BJ (cell line): ENCODE measurements at places on chromosomes 7 and 10.

DNA sequence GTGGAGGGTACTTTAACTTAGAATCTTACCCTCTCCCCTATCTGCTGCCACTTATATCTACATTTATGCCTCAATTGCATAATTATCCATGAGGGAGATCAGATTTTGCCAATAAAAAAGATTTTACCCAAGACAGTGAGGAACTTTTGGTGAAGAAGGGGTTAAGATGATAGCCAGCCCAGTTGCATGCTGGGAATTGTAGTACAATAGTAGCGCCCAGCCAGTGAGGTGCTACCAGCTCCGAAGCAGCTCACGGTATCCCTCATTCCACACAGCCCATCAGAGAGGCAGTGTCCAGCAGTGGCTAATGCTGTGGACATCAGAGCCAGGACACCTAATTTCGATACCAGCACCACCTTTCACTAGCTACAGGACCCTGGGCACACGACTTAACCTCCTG, 5.9 kb upstream of the LGI1 start:
- DNase-seq: no peak

- no peak for DNase-seq
Observed at GRCh38 chr10:60767424-60767823, 10.9 kb upstream of the CDK1 start.

- no peak for DNase-seq
Observed at GRCh38 chr7:37248396-37248861, 200.2 kb downstream of the ELMO1 start.

- DNase-seq: no peak
Observed at GRCh38 chr10:89702121-89702480, 711 bp downstream of the KIF20B start.

DNA sequence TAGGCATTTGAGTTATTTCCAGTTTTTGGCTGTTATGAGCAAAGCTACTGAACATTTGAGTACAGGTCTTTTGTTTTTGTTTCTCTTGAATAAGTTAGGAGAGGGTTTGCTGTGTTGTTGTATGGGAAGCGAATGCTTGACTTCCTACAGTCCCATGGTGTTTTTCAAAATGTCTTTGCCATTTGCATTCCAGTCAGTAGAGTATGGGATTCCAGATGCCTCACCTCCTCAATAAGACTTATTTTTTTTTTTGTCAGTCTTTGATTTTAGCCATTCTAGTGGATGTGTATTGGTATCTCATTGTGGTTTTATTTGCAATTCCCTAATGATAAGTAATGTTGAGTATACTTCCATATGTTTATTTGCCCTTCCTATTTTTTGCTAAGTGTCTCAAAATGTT, 19.4 kb downstream of the CDK13 start:
- no peak for DNase-seq

- DNase-seq: peak; percentile 86
Observed at GRCh38 chr10:12707461-12708185, 293.9 kb downstream of the CCDC3 start.

DNA sequence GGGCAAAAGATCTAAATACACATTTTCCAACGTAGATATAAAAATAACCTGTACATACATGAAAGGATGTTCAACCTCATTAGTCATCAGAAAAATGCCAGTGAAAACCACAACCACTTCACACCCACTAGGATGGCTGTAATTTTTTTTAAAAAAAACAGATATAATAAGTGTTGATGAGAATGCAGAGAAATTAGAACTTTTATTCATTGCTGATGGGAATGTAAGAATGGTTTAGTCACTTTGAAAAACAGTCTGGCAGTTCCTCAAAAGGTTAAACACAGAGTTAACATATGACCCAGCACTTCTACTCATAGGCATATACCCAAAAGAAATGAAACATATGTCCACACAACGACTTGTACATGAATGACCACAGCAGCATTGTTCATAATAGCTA, 32.3 kb upstream of the PRKCQ start:
- DNase-seq: no peak

- no peak for DNase-seq
Observed at GRCh38 chr10:102231357-102232318, 5.5 kb downstream of the ELOVL3 start.

GRCh38 chr7:72805526-72806494, 22.2 kb downstream of the TYW1B start:
- DNase-seq: peak; percentile 19

DNA sequence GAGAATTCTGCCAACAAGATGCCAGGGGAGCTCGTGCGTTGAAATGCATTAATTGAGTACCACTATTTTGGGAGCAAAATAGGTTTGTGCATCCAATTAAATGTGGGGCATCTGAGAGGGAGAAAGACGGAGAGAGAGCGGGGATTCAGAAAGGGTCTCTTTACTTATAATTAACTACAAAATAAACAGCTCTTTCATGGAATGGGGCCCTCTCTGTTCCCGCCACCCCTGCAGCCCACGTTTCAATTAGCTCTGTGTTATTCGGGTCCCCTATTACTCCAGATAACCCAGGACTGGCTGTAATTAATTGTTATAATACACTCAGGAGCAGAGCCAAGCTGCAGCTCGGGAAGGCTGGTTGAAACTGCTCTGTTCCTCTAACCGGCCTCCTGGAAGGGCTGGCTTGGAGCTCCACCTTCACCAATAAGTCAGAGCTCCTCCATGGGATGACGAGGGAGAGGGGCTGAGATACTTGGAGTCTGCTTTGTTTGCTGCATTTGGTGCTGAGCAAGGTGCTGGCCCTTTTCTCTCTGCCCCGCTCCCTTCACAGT, 67.8 kb downstream of the CARD11 start:
- DNase-seq: no peak

DNA sequence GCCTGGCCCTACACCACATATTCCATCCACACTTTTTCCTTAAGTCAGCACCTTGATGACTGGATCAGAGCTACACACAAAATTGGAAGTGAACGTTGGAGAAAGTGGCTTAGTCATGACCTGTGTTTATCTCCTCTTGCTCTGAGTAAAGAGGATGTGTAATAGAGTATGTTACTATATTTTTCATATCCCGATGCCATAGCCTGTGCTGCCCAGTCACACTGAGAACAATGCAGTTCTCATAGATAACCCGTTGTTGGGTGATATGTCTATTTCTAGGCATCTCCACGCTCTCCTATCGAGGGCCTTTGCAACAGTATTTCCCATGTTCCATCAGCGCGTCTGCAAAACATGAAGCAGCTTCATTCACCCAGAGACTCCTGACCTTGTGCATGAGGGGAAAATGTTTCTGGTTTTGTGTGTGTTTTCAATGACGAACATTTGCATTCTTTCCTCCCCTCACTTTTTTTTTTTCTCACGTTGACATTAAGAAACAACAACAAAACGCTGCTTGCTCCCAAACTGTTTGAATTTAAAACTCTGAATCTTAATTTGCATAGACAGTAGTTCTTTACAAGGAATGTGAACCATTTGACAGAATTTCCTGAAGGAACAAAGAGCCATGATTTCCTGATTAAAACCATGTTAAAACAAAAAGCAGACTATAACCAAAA, 43.4 kb downstream of the GRK5 start:
- peak; percentile 59 for DNase-seq

GRCh38 chr10:23325132-23325531, 19.5 kb downstream of the C10orf67 start:
- no peak for DNase-seq

DNA sequence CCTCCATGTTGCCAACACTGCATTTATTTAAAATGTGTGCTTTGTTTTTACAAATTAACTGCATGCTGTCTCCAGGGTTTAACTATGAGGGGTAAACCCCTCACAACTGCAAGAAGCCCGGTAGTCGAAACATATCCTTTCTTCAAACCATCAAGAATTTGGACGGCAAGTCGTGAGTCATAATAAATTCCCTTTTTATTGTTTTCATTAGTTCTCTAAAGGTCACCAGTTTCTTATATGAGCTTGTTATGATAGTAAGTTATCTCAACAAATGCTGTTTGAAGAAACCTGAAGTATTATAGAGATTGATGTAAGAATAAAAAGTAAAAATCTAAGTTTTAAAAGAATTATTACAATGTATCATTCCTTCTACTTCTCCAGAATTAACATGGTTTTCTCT, 12.2 kb upstream of the FIGNL1 start:
- DNase-seq: no peak

DNA sequence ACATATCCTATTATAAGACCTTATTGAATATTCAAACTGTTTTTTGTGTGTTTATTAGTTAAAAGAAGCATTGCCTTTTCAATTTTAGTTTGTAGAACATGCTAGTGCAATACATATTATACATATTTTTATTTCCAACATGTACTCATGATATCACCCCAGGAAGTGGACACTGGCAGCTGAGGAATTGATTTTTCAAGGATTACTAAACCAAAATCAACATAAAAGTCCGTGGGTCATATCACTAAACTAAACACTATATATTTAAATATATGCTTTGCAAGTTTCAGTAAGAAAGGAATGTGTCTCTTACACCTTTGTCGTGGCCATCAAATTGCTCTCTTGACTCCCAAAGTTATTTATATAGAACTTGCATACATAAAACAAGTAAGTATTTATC, 185.2 kb downstream of the AGMO start:
- no peak for DNase-seq

- DNase-seq: no peak
Observed at GRCh38 chr7:154842591-154842990, 160.3 kb downstream of the PAXIP1 start.

DNA sequence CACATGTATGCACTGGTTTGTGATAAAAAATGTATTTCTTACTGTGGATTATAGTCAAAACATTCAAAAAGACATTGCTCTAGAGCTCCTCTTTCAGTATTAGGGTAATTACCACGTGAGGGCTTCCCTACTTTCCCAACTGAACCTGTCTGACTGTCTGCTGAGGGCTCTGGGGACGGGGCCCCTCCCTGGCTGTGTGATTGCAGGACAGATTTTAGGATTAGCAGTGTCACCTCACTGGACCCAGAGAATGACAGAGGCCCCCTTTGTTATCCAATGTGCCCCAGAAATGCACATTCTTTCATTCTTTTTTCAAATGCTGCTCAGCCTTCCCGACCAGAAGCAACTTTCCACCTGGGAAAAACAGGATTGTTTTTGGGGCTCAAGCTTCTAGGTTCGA, 43.6 kb upstream of the MXI1 start:
- DNase-seq: no peak

DNA sequence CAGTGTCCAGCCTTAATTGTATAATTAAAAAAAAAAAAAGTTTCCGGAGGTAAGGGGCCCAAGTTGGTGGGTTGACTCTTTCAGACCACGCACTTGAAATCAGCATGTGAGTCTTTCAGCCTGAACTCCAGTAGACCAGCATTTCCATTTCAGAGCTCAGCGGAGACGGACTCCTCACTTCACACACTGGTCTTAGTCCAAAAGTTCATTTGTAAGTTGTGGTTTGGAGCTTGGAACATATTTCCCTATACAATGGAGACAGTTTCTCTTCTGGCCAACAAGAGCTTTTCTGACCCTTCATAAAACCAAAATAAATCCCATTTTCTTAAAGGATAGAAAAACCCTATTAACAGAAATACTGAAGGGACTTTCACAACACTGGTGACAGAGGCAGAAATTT, 41.0 kb downstream of the ATXN7L1 start:
- DNase-seq: no peak

DNA sequence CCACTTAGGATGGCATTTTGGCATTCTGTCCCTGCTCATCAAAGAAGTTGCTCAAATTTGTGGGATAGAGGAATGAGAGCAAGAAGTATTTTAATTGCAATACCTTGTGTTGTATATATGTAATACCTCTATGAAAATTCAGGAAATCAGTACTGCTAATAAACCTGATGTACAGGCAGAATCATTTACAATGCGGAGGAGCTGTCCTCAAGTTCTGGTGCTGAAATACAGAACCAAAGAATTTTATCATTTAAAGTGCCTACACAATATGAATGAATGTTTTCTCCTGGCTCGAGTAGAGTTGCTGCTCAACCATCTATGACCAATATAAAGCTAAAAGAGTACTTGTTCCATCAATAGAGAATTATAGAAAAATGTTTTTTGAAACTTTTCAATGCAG, 305.8 kb downstream of the PLXNA4 start:
- DNase-seq: no peak

DNA sequence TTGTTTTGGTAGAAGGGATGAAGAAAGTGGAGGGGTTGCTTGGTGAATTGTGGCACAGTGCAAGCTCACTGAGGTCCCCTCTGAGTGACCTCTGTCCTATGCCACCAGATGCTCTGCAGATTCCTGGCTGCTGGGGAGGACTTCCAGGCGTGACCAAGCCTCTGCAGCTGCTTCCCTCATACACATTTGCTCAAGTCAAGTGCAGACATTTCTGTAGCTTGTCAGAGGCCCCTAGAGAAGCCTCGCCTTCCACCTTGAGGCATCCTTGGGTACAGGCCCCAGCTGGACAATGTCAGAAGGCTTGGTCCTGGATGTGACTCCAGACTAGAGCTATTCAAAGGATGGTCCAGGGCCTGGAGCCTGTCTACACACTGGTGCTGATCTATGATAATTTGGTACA, 464.2 kb downstream of the PLXNA4 start:
- no peak for DNase-seq

DNA sequence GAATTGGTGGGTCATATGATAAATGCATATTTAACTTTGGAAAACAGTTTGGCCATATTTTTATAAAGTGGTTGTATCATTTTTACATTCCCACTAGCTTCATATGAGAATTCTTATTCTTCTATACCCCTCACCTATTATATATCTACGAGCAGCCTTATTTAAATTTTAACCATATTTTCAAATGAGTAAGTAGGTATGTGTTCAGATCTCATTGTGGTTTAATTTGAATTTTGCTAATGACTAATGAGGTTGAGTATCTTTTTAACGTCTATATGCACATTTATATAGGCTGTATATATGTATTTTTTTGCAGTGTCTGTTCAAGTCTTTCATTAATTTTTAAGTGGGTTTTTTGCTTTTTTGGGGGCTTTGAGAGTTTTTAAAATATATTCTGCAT, 14.2 kb downstream of the RAB18 start:
- DNase-seq: no peak

- no peak for DNase-seq
Observed at GRCh38 chr7:128027485-128027980, 3.7 kb downstream of the LRRC4 start.

GRCh38 chr10:82190432-82191260, 315.7 kb downstream of the NRG3 start:
- peak; percentile 4 for DNase-seq

DNA sequence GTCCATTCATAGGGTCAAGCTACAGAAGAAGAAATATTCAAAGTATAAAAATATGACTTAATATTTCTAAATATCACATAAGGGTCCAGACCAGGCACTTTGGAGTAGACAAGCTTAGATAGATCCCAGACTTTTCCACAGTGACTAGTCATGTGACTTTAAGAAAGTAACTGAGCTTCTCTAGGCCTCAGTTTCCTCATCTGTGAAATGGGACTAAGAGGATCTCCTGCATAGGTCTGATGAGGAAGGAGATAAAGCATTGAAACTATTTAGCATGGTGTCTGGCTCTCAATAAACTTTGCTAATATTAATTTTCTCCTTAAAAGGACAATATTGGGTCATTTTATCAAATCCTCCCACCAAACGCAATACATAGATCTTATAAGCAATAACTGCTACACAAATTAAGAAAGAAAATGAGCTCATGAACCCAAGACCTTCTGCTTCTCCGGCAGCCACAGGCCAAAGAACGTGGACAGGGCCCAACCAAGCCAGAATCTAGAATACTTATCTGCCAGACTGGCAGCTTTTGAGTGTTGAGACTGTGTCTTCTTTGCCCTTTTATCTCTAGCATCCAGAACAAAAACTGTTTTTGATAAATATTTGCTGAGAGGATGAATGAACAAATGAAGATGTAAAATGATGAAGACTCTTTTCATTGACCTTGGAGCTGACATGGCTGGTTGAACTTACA, 1.6 kb upstream of the TARP start:
- no peak for DNase-seq

GRCh38 chr10:53606981-53607380, 834.4 kb upstream of the MBL2 start:
- DNase-seq: no peak

GRCh38 chr7:47292832-47293309, 289.0 kb downstream of the TNS3 start:
- no peak for DNase-seq
